ENCODE measurements at places on chromosomes 7 and 10. TPM values are rescaled to one million over a fixed set of nuclear protein-coding genes. Genes with fewer than 3 reads are reported as not detected.

DNA sequence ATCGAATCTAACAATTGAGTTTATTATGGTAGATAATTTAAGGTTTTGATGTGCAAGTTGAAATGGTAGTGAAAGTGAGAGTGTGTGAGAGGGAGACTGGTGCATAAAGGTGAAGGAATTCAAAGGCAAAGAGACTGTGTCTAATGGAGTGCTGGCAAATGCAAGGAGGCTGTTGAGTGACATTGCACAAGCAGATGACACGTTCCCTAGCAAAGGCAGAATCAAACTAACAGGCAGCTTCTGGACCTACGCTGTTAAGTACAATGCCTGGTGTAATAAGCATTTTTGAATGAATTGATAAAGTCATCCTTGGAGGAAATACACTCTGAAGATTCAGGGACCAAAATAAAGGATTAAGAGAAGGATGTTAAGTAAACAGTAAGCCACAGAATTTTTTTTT is 11.7 kb upstream of the GPR141 start:
- DNase-seq: no peak

- DNase-seq: no peak
These were observed 102.0 kb upstream of the MBL2 start for GRCh38 chr10:52874581-52874980.

- no peak for DNase-seq
These were observed 201.5 kb upstream of the GNAI1 start for GRCh38 chr7:79933144-79933543.

DNA sequence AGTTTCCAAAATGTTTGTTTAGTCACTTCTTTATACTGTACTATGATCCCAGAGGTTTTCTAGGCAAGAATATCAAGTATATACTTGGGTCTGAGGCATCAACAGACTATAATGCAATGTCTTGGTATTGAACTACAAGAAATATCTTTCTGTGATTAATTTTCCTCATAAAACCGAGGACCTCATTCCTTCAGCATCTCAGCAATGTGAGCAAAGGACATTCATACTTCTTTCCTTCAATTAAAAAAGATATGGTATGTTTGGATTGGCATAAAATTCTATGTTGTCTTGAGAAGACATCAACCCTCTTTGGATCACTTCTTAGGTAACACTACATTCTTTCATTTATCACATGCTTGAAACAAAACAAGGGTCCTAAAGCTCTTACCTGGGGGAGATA is 524.5 kb downstream of the PHTF2 start:
- DNase-seq: no peak

DNA sequence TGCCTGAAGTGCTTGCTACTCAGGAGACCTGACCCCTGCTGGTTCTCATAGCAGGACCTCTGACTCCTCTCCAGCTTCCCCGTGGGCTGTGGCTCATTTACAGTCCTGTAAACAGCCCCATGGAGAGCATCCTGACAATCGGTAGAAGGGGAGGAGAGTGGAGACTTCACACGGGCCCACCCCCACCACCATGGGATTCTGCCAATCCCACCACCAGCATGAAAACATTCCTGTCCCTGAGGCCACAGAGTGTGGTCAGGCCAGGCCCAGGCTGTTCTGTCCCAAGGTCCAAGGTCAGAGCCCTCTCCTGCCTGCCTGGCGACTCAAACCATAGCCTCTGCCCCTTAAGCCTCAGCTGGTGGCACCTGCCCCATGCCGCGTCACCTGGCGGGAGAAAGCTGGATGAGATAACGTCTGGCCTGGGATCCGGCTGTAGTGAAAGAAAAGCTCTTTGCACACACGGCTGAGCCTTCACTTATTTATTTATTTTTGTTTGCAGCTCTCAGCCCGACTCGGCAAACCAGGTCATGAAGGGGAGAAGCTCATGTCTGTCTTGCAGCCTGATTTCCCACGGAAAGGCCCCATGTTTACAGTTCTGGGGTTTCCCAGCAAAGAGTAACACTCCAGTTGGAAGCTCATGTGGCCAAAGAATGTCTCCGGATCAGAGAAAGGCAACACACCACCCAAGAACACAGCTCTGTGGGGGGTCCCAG is 293.6 kb upstream of the ZMIZ1 start:
- peak; percentile 71 for DNase-seq

- no peak for DNase-seq
These were observed 12.3 kb downstream of the CAV2 start for GRCh38 chr7:116511552-116512519.

Gene SFRP4
- polyA plus RNA-seq: 0.65 TPM

Gene ZNF503
- 6.3 TPM for polyA plus RNA-seq

Gene ZP3
- 1.3 TPM for polyA plus RNA-seq

Gene PILRA
- 2.5 TPM for polyA plus RNA-seq

All from heart left ventricle (tissue), 16 donors.